ENCODE measurements at places on chromosomes 11 and 22. TPM values are rescaled to one million over a fixed set of nuclear protein-coding genes. Genes with fewer than 3 reads are reported as not detected.

GRCh38 chr22:17258015-17258787 lies 39.0 kb upstream of the ADA2 start:
- DNase-seq = peak; percentile 77

- no peak for DNase-seq
These were observed 35.2 kb upstream of the TFIP11 start for GRCh38 chr22:26547426-26547825.

GRCh38 chr22:16828876-16829275 lies 3.7 kb upstream of the XKR3 start:
- no peak for DNase-seq

LRRC74B gene
- total RNA-seq = not detected

GRCh38 chr11:34886609-34887008 lies 29.6 kb downstream of the APIP start:
- no peak for DNase-seq

DNA sequence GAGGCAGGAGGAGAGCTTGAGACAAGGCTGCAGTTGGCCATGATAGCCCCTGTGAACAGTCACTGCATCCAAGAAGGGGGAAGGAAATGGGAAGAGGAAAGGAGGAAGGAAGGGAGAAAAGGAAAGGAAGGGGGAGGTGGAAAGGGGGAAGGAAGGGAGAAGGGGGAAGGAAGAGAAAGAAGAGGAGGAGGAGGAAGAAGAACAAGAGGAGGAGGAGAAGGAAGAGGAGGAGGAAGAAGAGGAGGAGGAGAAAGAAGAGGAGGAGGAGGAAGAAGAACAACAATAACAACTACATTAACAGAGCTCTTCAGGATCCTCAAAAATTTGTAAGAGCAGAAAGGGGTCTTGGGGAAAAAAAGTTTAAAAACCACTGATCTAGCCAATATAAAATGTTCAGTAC lies 5.2 kb downstream of the RAB6A start:
- no peak for DNase-seq

- peak; percentile 44 for DNase-seq
These were observed 182.5 kb downstream of the CADM1 start for GRCh38 chr11:115321605-115322289.

BARX2 gene
- total RNA-seq = not detected

Data from M059J (cell line).